ENCODE measurements at places on chromosomes 5 and 9.

DNA sequence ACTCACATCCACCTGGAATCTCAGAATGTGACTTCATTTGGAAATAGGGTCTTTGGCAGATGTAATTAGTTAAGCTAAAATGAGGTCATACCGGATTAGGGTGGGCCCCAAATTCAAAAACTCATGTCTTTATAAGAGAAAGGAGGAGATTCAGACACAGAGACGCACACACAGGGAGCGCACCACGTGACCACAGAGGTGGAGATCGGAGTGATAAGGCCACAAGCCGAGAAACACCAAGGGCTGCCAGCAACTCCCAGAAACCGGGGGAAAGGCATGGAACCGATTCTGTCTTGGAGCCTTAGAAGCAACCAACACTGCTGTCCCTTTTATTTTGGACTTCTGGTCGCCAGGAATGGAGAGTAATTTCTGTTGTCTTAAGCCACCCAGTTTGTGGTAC lies 31.8 kb upstream of the LMX1B start:
- DNase-seq: no peak

- no peak for DNase-seq
Measured at GRCh38 chr5:160649304-160649703, 202.7 kb downstream of the ATP10B start.

- no peak for DNase-seq
Measured at GRCh38 chr9:112760821-112761220, 10.3 kb downstream of the SNX30 start.

- no peak for DNase-seq
Measured at GRCh38 chr9:79616013-79616412, 44.2 kb downstream of the TLE4 start.

Measured in activated naive CD8-positive, alpha-beta T cell treated with anti-CD3 and anti-CD28 coated beads, Interleukin-2, amount 10 ng/mL, durations not matched to agents 7 days and 5 days (primary cell).